ENCODE measurements at places on chromosomes 16 and 17.

GRCh38 chr16:24999856-25000461, 15.2 kb downstream of the ARHGAP17 start:
- H3K4me3 ChIP-seq, result no peak overlapping the region
- no peak for DNase-seq
- no peaks in the 10 kb centered on the region for H3K4me1 ChIP-seq

GRCh38 chr17:67260170-67260987, 15.4 kb upstream of the HELZ start:
- no peaks in the 10 kb centered on the region for H3K36me3 ChIP-seq
- peaks cover 21% of the 10 kb centered on the region for H3K4me1 ChIP-seq
- no peak overlapping the region for H3K27ac ChIP-seq
- no peak for DNase-seq
- no peak overlapping the region for H3K4me3 ChIP-seq

DNA sequence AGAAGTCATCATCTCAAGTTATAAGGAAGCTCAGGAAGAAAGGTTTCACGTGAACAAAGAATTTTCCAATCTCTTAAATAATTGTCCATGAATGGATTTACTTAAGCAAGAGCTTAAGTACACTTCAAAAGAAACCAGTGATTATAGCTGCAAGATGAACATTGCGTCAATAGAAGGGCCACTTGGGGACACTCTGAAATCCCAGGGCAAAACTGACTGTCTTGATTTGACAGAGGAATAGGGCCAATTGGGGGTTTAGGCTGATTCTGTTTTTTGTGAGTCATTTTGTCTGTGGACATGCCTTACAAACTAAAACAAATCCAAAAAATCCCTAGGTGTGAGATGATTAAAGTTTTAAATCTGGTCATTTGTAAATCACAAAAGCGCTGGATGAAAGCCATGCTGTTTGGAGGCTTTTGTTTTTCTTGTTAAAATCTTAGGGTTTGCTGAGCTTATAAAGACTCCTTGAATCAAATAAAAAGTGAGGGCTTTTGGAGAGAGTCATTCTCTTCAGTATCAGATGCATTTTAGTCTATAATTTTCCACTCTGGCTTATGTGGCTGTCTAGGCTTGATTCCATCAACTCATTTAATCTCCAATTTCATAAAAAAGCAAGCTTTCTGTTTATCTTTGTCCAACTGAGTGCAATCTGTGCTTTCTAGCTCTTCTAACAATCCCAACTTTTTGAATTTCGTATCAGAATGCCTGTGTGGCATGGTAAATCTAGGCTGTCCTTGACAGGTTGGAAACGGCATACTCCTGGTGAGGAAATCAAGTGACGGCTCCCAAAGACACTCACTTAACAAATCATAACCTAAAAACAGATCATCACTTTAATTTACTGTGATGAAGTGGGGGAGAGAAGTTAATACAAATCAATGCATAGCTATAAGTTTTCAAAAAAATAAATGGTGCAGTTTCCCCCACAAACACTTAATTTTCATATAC, 98.2 kb upstream of the SOX9 start:
- H3K27ac ChIP-seq, result no peak overlapping the region
- DNase-seq, result no peak
- H3K27me3 ChIP-seq, result peaks cover 6% of the 10 kb centered on the region
- H3K4me3 ChIP-seq, result no peak overlapping the region
- H3K36me3 ChIP-seq, result no peaks in the 10 kb centered on the region
- H3K4me1 ChIP-seq, result no peaks in the 10 kb centered on the region

GRCh38 chr17:49076573-49077384, 55.8 kb upstream of the B4GALNT2 start:
- H3K27ac ChIP-seq, result no peak overlapping the region
- no peaks in the 10 kb centered on the region for H3K4me1 ChIP-seq
- peaks cover 8% of the 10 kb centered on the region for H3K27me3 ChIP-seq
- H3K36me3 ChIP-seq, result no peaks in the 10 kb centered on the region

DNA sequence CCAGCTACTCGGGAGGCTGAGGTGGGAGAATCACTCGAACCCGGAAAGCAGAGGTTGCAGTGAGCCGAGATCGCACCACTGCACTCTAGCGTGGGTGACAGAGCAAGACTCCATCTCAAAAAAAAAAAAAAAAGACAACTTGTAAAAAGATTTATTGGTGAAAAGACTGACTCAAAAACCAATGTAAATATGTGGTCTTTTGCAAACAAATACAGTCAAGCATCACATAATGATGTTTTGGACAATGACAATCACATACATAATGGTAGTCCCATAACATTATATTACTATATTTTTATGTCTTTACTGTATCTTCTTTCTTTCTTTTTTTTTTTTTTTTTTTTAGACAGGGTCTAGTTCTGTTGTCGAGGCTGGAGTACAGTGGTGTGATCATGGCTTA, 8.3 kb downstream of the CRLF3 start:
- H3K36me3 ChIP-seq, result peaks cover 15% of the 10 kb centered on the region
- peaks cover 31% of the 10 kb centered on the region for H3K4me1 ChIP-seq
- DNase-seq, result no peak
- no peak overlapping the region for H3K27ac ChIP-seq
- no peaks in the 10 kb centered on the region for H3K27me3 ChIP-seq
